Thymus (tissue), 14 donors: ENCODE measurements at places on chromosomes 13 and 19. TPM values are rescaled to one million over a fixed set of nuclear protein-coding genes. Genes with fewer than 3 reads are reported as not detected.

GRCh38 chr19:58498316-58499020, 13.3 kb downstream of the SLC27A5 start:
- DNase-seq: no peak
- no peak overlapping the region for H3K27ac ChIP-seq
- H3K36me3 ChIP-seq: no peaks in the 10 kb centered on the region
- peaks cover 18% of the 10 kb centered on the region for H3K4me1 ChIP-seq

DNA sequence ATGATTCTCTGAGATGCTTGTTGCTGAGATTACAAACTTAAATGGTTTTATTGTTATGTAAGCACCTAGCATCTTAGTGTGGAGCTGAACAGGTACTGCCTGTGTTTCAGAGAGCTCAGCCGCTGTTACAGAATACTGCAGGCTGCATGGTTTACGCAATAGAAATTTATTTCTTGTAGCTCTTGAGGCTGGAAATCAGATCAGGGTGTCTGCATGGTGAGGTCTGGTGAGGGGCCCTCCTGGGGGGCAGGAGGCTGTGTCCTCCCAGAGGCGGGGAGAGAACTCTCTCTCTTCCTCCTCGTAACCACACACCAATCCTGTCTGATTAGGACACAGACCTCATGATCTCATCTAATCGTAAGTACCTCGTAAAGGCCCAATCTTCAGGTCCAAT, 13.1 kb downstream of the ATP11A start:
- H3K27ac ChIP-seq: no peak overlapping the region
- no peaks in the 10 kb centered on the region for H3K4me1 ChIP-seq
- H3K4me3 ChIP-seq: no peak overlapping the region
- DNase-seq: no peak

GRCh38 chr13:100240109-100240779, 151.4 kb downstream of the PCCA start:
- H3K4me3 ChIP-seq: no peak overlapping the region
- H3K36me3 ChIP-seq: no peaks in the 10 kb centered on the region
- no peak for DNase-seq

The FUT3 gene
- total RNA-seq: 0.19 TPM

- H3K27me3 ChIP-seq: peaks cover 30% of the 10 kb centered on the region
- H3K4me3 ChIP-seq: no peak overlapping the region
- H3K36me3 ChIP-seq: peaks cover 2% of the 10 kb centered on the region
These were observed 2.5 kb upstream of the FAM98C start for GRCh38 chr19:38400361-38400760.

The RASIP1 gene
- 3.3 TPM for total RNA-seq

The DCLK1 gene
- total RNA-seq: 2.5 TPM

The GRIN2D gene
- 0.05 TPM for total RNA-seq

GRCh38 chr19:48203222-48203793, 32.8 kb downstream of the ZSWIM9 start:
- peak overlapping the region; percentile 68 for H3K4me3 ChIP-seq
- no peaks in the 10 kb centered on the region for H3K36me3 ChIP-seq
- H3K4me1 ChIP-seq: peaks cover 12% of the 10 kb centered on the region

DNA sequence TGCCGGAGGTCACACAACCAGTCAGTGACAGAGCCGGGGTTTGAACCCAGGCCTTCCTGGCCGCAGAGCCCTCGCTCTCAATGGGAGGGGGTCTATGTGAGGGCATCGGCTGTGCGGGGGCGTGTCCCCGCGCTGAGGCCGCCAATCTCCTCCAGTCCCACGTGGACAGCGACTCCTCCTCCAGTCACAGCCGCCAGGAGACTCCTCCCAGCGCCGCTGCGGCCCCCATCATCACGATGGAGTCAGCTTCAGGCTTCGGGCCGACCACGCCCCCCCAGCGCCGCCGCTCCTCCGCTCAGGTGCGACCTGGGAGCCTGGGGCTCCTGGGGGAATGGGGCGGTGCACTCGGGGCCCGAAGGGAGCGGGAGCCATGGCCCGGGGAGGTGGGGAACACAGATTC, 6.0 kb downstream of the SPRED3 start:
- no peak for DNase-seq
- peaks cover 5% of the 10 kb centered on the region for H3K4me1 ChIP-seq
- H3K36me3 ChIP-seq: no peaks in the 10 kb centered on the region
